Neural crest cell (in vitro differentiated cells): ENCODE measurements at places on chromosomes 13 and 19.
A peak's percentile ranks its signal among the peaks of the same experiment; 100 is the strongest.

DNA sequence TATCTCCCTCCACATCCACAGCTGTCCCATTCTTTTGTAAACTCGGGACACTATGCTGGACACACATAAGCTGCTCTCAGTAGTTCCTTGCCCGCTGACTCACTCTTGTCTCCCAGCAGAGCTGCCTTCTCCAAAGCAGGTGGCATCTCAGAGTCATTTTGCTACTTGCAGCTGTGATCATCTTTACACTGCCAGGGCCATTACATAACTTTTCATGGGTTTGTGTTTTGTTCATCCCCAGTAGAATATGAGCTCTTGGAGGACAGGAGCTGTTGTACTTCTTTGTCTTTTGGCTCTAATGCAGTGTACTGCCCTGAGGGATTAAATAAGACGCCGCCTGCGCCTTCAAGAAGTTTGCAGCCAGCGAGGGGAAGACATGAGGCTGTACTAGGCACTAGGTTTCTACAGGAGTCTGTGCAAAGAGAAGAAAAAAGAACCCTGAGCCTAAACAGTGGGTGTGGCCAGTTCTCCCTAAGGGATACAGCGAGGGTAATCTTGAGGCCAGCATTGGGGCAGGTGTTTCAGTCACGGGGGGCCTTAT lies 40.8 kb upstream of the GPR183 start:
- no peaks in the 10 kb centered on the region for H3K27me3 ChIP-seq
- DNase-seq: no peak
- no peak overlapping the region for H3K27ac ChIP-seq

DNA sequence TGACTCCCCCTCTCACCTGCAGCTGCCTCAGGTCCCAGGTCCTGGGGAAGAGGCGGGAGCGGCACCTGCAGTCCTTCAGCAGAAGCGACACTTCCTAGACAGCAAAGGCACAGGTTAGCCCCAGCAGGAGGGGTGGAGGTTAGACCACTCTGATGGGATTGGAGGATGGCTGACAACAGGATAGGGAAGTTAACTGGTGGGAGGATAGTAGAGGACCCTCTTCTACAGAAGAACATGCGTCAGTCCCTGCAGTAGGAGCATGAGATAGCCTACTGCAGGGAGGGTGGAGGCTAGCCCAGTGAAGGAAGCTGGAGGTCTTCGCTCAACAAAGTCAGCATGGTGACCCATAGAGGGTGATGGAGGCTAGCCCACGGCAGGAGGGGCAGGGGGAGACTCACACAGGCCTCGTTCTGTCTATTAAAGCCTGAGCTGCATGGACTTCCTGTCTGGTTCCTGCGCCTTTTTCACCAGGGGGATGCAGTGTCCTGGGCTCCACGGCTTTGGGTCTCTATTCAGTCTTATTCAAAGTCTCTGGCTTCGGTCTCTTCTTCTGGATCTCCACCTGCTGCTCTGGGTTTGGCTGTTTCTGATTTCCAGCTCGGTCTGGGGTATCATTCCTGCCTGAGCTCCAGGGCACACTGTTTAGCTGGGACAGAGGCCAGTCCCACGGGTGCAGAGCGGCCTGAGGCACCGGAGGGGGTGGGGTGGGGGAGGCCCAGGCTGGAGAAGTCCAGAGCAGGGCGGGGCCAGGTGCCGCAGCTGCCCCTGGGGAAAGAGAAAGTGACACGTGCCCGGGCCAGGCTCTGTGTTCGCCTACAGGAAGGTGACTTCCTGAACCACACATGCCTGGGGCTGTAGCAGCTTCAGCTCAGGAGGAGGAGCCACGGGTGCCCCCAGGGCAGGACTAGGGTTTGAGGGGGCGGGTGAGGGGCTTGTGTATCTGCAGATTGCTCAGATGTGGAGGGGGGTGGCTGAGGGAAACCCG lies 7.3 kb downstream of the IFNL3 start:
- no peaks in the 10 kb centered on the region for H3K4me1 ChIP-seq
- H3K4me3 ChIP-seq: no peak overlapping the region
- H3K27ac ChIP-seq: peak overlapping the region; percentile 89
- no peaks in the 10 kb centered on the region for H3K36me3 ChIP-seq
- DNase-seq: no peak
- peaks cover 50% of the 10 kb centered on the region for H3K27me3 ChIP-seq

GRCh38 chr19:7852851-7853769 lies 21.1 kb downstream of the PRR36 start:
- no peak overlapping the region for H3K27ac ChIP-seq
- DNase-seq: peak; percentile 72
- no peak overlapping the region for H3K4me3 ChIP-seq
- H3K36me3 ChIP-seq: no peaks in the 10 kb centered on the region
- peaks cover 11% of the 10 kb centered on the region for H3K4me1 ChIP-seq

DNA sequence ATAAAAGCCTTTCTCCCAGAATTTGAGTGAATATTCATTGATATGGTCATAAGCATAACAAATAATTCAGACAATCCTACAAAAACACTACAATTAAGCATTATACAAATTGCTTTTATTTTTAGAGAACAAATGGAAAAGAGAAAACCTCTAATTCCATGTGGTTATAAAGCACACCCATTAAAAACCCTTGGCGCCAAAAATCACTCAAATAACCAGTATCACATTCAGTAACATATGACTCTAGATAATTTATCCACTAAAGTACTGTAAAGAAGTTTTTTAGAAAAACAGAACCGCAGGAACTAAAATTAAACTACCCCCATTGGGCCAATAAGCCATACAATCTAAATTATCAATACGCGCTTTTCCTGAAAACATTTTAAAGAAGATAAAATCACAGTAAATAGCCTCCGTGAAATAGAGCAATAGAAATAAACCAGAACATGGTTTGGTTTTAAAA lies 569 bp downstream of the LCP1 start:
- no peak overlapping the region for H3K27ac ChIP-seq
- H3K36me3 ChIP-seq: peaks cover 2% of the 10 kb centered on the region
- no peak overlapping the region for H3K4me3 ChIP-seq
- DNase-seq: no peak
- no peaks in the 10 kb centered on the region for H3K27me3 ChIP-seq

- H3K27me3 ChIP-seq: peaks cover 6% of the 10 kb centered on the region
- peaks cover 29% of the 10 kb centered on the region for H3K4me1 ChIP-seq
- DNase-seq: no peak
- H3K36me3 ChIP-seq: no peaks in the 10 kb centered on the region
- no peak overlapping the region for H3K4me3 ChIP-seq
Observed at GRCh38 chr13:94859811-94860210, 147.5 kb upstream of the SOX21 start.

DNA sequence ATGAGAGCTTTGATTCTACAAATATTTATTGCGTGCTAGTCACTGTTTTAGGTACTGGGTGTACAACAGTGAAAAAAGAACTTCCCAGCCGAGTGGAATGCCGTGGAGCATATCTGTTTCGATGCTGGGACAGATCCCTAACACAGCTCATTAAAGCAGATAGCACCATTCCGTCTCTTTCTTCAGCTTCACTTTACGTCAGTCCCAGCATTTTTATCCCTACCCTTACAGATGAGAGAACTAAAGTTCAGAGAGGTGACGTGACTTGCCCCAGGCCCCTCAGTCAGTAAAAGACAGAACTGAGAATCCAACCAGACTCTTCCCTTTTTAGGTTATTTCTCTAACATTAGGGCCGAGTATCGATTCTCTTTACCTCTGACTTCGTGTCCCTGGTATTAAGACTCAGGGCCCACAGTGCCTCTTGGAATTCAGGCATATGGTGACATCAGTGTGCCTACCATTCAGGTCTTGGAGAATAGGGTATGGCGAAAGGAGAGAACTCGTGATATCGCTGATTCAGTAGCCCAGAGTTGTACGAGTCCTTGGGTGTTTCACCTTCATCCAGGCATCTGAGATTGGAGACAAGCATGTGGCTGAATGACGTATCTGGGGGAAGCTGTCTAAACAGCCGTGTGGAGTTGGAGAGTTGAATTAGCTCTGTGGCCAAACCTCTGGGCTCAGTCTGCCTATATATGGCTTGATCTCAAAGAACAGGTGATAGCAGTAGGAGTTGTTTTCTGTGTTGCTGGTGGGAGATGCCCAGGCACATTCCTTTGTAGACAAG lies 27.1 kb downstream of the ACTN4 start:
- H3K4me3 ChIP-seq: no peak overlapping the region
- DNase-seq: no peak
- H3K4me1 ChIP-seq: peaks cover 69% of the 10 kb centered on the region
- H3K27ac ChIP-seq: peak overlapping the region; percentile 85
- no peaks in the 10 kb centered on the region for H3K27me3 ChIP-seq

- H3K27ac ChIP-seq: peak overlapping the region; percentile 43
- no peaks in the 10 kb centered on the region for H3K36me3 ChIP-seq
- no peak for DNase-seq
- peaks cover 7% of the 10 kb centered on the region for H3K27me3 ChIP-seq
Observed at GRCh38 chr19:46482631-46483030, 11.3 kb upstream of the PNMA8A start.

- H3K27ac ChIP-seq: no peak overlapping the region
- H3K4me1 ChIP-seq: peaks cover 10% of the 10 kb centered on the region
- H3K36me3 ChIP-seq: peaks cover 2% of the 10 kb centered on the region
Observed at GRCh38 chr13:80070024-80070703, 270.8 kb downstream of the SPRY2 start.

GRCh38 chr13:43574605-43575004 lies 212.2 kb downstream of the ENOX1 start:
- no peaks in the 10 kb centered on the region for H3K27me3 ChIP-seq
- H3K27ac ChIP-seq: no peak overlapping the region
- H3K4me1 ChIP-seq: peaks cover 26% of the 10 kb centered on the region
- DNase-seq: no peak
- H3K36me3 ChIP-seq: no peaks in the 10 kb centered on the region

DNA sequence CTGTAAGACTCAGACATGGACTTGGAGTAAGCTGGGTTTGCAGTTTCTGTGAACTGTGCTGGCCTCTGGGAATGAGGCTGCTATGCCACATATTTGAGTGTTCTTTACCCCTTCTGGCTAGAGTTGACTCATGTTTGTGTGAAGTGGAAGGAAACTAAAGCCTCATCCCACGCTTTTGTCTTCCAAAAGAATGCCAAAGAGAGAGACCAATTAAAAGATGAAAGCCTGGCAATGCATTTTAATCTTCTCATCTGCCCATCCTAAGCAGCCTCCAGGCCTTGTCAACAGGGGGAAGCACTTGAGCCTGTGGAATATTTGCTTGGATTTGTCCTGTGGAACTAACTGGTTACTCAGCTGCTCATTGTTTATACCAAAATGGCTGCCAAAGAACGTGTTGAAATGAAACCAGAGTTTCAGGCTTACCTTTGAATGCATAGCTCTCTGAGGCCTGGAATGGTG lies 49.1 kb downstream of the LMO7 start:
- no peak overlapping the region for H3K27ac ChIP-seq
- H3K4me1 ChIP-seq: no peaks in the 10 kb centered on the region
- H3K36me3 ChIP-seq: no peaks in the 10 kb centered on the region
- no peak overlapping the region for H3K4me3 ChIP-seq

- H3K4me3 ChIP-seq: no peak overlapping the region
- H3K4me1 ChIP-seq: peaks cover 27% of the 10 kb centered on the region
- peaks cover 10% of the 10 kb centered on the region for H3K36me3 ChIP-seq
- no peak overlapping the region for H3K27ac ChIP-seq
- no peak for DNase-seq
Observed at GRCh38 chr13:74064805-74065312, 69.3 kb downstream of the KLF12 start.

GRCh38 chr13:49098198-49098597 lies 121.9 kb upstream of the MLNR start:
- H3K27ac ChIP-seq: no peak overlapping the region
- H3K27me3 ChIP-seq: no peaks in the 10 kb centered on the region
- no peak for DNase-seq
- H3K4me3 ChIP-seq: no peak overlapping the region
- peaks cover 15% of the 10 kb centered on the region for H3K4me1 ChIP-seq

DNA sequence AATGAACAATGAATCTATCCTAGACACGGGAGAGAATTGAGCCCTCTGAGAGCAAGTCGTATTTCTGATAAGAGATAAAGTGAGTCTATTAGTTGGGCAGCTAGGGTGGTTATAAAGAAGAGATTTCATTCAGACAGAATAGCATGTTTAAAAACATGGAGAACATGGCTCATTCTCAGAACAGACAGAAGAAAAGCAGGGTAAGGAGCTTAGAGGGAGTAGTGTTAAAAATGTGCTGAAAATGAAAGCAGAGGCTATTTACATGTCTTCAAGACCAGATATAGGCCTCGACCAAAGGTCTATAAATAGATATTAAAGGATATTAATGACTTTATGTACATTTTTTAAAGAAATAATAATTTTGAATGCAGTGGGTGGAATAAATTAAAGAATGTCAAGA lies 149.5 kb downstream of the SLITRK1 start:
- H3K27me3 ChIP-seq: no peaks in the 10 kb centered on the region
- no peaks in the 10 kb centered on the region for H3K4me1 ChIP-seq
- no peak for DNase-seq
- no peak overlapping the region for H3K4me3 ChIP-seq
- H3K27ac ChIP-seq: no peak overlapping the region

DNA sequence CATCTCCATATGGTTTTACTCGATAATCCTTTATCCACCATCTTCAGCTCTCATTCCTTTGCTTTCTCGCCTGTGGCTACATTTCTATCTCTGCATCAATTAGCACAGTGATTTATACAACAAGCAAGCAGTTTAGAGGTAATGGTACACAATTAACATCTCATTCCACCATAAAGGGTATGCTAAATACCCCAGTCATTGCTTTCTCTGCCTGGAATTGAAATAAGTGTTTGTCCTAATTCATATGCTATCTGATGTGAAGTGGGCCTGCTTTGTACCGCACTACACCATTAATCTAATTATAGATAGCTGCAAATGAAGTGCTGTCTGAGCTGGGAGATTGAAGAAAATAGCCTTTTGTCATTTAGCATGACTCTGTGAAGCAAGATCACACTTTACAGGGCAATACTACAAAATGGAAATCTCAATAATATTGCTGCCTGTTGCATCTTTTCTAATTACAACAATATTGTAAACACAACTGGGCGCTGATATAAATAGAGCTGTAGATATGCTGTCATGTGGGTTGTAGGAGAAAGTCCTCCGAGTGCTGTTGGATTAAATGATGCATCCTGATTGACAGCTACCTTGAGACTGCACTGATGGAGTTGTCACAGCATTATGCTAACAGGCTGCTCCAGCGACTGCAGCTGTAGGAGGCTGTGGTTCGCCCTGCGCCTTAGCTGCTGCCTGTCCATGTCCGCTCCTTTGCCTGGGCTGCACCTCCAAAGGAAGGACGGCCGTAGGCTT lies 78.2 kb downstream of the GGACT start:
- H3K27me3 ChIP-seq: peaks cover 2% of the 10 kb centered on the region
- no peak overlapping the region for H3K27ac ChIP-seq
- H3K4me3 ChIP-seq: no peak overlapping the region
- H3K36me3 ChIP-seq: no peaks in the 10 kb centered on the region
- H3K4me1 ChIP-seq: peaks cover 69% of the 10 kb centered on the region
- no peak for DNase-seq
